ENCODE measurements at places on chromosomes 3 and 15.

DNA sequence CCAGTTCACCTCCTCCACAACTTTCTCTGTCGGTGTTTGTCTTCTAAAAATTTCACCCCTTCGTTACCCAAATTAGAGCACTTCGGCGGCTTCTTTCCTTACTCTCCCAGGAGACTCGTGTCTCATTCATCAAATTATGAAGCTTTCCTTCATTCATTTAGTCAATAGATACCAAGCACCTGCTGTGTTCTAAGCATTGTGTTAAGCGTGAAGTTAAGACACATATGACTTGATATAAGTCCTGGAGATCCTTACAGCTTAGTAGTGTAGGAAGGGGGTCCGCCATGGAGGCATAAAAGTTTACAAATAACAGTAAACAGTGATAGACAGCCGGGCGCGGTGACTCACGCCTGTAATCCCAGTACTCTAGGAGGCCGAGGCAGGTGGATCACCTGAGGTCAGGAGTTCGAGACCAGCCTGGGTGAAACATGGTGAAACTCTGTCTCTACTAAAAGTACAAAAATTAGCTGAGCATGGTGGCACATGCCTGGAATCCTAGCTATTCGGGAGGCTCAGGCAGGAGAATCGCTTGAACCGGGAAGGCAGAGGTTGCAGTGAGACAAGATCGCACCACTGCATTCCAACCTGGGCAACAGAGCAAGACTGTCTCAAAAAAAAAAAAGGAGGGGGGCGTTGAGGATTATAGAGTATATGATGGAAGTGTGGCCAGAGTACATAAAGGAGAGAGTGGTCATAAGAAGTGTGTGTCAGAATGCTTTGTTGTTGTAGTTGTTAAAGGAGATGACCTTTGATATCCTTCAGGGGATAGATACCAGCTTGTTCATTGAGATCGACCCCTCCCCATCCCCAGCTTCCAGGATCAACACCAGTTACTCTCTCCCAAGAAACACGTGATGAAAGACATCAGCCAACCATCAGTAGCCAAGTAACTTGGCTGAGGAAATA lies 744 bp upstream of the CCDC32 start:
- DNase-seq, result no peak

DNA sequence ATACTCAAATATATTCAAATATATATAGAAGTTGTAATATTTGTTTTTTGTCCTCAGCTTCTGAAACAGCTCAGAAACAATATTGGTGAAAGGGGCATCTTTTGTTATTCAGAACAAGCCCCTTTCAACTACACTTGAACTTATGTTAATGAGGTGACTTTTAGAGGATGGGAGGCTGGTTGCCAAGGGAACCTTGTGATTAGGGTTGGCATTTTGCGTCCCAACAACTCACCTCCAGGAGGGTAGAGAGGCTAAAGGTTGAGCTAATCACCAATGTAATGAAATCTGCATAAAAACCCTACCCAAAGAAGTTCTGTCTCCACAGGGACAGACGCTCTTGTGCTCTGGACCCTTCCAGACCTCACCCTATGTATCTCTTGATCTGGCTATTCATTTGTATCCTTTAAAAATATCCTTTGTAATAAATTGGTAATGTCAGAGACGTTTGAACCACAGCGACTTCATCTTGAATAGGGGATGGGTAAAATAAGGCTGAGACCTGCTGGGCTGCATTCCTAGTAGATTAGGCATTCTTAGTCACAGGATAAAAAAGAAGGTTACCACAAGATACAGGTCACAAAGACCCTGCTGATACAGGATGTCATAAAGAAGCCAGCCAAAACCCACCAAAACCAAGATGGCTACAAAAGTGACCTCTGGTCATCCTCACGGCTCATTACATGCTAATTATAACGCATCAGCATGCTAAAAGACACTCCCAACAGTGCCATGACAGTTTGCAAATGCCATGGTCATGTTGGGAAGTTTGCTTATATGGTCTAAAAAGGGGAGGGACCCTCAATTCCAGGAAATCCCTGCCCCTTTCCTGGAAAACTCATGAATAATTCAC lies 111.1 kb downstream of the FMN1 start:
- no peak for DNase-seq

DNA sequence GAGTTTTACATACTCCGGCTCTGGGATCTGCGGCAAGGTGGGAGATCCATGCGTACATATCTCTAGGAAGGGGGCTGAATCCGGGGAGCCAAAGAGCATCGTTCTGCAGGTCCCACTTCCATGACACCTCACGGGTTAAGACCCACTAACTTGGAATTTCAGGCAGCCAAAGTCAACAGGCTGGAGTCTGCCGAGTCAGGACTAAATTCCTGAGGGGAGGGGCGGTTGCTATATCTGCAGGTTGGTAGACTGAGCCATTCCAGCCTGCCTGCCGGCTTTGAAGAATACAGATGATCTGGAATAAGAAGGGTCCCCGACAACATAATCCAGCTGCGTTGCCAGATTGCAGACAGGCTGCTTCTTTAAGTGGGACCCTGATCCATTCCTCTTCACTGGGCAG lies 65.4 kb upstream of the PEX5L start:
- no peak for DNase-seq

DNA sequence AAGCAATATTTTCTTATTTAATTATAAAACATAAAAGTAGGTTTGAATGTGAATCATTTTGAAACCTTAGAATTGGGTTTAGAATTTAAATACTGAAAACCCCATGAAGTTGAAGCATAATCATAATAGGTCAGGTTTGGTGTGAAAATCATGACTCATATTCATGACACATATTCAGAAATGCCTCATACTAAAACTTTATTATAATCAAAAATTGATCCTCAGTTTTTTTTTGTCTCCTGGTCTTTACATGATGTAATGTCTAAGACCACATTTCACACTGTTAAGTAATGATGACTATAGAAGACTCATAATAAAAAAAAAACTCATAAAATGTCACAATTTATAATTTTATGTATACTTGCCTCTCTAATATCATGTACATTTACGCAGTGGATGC lies 190.4 kb downstream of the FOXP1 start:
- no peak for DNase-seq

DNA sequence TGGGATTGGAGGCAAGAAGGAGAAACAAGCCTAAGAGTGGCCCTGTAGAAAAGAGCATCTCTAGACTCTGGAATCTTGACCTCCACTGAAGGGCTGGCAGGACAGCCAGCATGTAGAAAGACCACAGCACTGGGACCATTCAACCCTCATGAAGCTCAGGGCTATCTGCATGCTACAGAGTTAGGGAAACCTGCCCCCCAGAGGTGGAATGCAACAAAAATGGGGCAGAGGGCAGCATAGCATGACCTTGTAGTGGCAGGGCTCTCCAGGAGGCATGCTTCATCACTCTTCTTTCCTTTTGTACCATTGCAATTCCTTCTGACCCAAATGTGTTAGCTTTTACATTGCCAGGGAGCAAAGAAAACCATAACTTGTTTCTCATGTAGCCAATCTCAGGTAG lies 445.4 kb downstream of the EPHB1 start:
- no peak for DNase-seq

- DNase-seq, result no peak
Observed at GRCh38 chr3:186959029-186959624, 28.8 kb downstream of the ST6GAL1 start.

- no peak for DNase-seq
Observed at GRCh38 chr3:55122312-55122711, 194.5 kb upstream of the LRTM1 start.

DNA sequence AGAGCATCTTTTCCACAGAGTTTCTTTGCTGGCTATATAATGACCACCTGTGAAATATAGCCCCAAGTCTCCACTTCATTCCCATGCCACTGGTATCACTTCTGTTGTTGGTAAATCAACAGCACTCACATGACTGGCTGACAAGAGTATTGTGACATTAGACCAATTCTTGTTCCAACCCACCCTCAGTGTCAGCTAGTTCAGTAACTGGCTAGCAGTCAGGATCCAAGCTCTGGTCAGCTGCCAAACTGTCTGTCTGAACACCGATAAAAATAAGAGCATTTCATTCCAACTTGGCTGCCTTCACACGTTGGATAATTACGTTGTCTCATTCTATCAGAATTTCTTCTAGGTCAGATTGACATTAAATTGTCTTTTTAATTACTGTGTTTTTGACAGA lies 166.5 kb downstream of the USP13 start:
- DNase-seq, result no peak

- DNase-seq, result no peak
Observed at GRCh38 chr3:21859124-21860081, 108.4 kb upstream of the ZNF385D start.

GRCh38 chr15:68365140-68365745 lies 66.7 kb downstream of the ITGA11 start:
- DNase-seq, result no peak

DNA sequence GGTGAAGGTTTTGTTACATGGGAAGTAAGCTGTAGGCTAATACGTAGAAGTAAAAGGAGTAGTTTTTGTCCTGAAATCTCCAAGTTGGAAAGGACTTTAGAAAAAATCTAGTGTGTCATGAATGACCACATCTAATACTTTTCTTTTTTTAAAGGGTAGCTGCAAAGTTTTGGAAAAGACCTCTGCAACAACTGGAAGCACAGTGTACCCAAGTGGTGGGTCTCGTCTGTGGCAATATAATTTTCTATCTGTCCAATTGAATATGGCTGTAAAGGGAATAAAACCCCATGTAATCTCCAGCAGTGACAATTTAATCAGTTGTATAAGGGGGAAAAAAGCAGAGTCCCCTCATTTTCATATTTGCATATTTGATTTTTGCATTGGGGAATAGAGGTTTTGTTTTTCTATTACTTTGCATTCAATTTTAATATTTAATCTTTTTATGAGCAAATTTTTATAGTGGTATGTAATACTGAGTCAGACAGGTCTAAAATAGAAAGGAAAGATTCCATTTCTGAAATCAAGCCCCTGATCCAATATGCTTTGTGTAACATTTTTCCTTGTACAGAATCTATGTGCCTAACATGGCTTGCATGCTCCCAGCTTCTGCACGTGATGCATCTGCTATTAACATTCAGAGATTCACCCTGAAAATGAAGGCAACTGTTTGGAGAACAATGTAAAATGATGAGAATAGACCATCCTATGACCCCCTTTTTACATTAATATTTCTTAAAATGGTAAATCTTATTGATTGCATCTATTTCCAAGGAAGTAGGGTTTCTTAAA lies 531.4 kb downstream of the ZIC1 start:
- DNase-seq, result no peak

- DNase-seq, result no peak
Observed at GRCh38 chr3:674116-674515, 418.7 kb upstream of the CNTN6 start.

DNA sequence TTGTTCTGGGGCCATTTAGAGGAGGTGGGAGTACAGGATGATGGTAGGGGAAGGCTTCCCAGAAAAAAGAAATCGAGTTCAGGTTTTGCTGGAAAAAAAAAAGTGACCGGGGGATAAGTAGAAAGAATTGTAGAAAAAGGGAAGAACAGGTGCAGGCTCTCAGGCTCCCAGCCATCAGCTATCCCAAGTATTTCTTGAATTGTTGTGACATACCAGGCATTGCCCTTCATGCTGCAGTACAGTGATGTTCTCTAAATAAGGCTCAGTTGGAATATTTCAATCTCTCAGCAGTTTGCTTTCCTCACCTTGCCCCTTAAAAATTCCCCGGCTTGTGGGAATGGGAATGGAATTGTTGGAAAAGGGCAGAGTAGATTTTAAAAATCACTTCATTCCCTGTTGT lies 82.5 kb upstream of the RGMA start:
- no peak for DNase-seq

DNA sequence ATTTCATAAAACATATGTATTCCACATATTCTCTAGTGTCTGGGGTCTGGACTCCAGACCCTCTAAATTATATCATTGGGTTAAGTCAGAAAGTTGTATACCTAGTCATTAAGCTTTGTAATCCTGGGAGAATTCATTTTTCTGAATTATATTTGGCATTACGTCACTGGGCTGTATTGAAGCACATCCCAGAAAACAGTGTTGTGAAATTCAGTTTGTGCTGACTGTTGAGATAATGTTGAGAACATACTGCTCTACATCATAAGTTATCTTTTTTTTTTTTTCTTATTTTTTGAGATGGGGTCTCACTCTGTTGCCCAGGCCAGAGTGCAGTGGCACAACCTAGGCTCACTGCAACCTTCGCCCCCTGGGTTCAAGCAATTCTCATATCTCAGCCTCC lies 153.1 kb upstream of the STT3B start:
- no peak for DNase-seq

DNA sequence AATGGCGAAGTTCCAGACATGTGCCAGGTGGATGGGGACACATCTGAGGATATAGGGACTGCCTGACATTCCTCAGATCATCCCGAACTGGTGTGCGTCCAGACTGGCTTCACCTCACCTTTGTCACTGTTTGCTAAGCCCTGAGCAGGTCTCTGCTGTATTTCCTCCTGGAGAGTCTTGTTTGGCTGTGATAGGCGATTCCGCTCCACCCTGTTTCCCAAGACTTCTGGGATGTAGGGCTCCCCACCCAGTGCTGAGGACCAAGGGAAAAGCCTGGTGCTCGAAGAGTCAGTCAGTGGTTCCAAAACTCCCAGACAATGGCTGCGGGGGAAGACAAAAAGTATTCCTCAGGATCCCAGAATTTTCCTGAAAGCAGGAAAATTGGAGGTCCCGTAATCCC lies 11.1 kb upstream of the FURIN start:
- no peak for DNase-seq

GRCh38 chr15:33872416-33873106 lies 95.7 kb upstream of the CHRM5 start:
- DNase-seq, result no peak

DNA sequence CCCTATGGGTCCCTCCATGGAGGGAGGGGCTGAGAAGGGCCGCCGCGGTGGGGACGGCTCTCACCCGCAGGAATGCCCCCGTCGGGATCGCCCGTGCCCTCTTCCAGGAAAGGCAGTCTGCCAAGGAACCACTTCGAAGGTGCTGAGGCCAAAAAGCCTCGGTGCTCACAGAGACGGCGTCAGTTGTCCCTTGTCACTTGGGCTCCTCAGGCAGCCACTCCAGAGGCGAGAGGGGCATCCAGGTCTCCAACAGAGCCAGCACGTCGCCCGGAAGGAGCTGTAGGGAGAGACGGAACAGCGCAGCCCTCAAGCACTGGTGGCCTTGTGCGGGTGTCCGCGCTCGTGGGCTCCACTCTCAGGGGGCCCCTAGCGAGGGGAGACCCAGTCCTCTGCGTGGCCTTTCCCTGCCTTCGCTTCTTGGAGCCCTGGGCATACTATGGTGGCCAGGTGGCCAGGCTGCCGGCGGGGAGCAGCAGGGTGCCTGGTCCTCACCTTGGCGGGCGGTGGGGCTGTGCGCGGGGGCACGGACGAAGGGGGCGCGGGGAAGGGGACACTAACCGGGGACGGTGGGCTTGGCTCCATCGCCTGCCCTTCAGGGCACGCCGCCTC lies 994 bp downstream of the MESP1 start:
- no peak for DNase-seq

GRCh38 chr3:11004563-11004962 lies 12.0 kb downstream of the SLC6A1 start:
- no peak for DNase-seq

- DNase-seq, result no peak
Observed at GRCh38 chr3:30477149-30477921, 129.1 kb upstream of the TGFBR2 start.
